NCI-H187 (cell line): ENCODE measurements at places on chromosomes 5 and 9.

- no peak for DNase-seq
Observed at GRCh38 chr9:126854734-126855133, 5.7 kb upstream of the ZBTB34 start.

DNA sequence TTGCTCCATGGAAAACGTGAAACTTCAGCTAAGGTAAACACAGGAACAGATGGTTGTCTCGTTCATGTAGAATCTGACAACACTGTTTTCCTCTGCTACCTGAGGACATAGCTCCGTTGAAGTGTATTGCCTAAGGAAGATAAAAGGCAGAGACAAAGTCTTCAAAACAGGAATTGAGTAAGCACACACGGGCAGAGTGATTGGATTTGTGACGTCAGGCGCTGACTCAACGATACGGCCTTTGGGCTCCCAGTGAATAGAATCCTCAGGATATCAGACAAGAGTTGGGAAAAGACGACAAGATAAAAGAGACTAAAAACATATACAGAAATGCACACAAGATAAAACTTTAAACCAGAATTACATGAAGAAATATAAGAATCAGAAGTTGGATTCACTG is 787.1 kb upstream of the CTNND2 start:
- DNase-seq, result no peak

GRCh38 chr9:98795970-98796363 is 388 bp downstream of the ANKS6 start:
- no peak for DNase-seq

GRCh38 chr9:109852556-109852955 is 72.6 kb downstream of the PALM2AKAP2 start:
- no peak for DNase-seq

DNA sequence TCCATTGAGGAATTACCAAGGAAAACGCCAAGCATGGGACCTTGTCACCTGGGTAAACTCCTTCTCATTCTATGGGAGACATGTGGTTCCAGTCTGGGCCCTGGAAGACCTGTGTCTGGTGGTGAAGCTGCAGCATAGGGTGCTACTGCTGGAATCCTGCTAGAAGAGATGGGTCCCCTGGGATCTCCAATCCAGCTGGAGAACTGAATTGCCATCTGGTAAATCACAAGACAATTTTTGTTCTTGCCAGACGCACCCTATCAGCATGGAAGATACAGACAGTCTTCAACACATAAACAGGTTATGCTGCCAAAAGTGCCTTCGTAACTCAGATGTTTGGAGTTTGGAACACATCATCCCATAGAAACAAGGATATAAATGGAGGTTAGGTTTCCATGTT is 424.0 kb upstream of the BRINP1 start:
- no peak for DNase-seq

DNA sequence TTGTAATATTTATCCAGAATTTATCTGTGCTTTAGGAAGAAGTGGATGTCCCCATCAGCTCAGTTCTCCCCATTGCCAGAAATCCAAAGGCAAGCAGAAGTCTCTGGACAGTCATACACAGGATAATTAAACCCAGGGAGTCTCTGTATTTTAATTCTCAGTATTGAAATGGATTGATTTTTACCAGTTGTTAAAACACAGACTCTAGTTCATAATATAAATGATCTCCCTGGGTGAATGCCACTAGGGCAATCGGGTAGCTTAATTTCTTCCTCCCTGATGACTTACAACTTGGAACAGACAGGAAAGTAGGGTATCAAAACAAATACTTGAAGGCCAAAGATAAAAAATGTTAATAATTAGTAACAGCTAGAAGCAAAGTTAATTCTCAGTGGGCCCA is 66.5 kb upstream of the DAP start:
- no peak for DNase-seq

DNA sequence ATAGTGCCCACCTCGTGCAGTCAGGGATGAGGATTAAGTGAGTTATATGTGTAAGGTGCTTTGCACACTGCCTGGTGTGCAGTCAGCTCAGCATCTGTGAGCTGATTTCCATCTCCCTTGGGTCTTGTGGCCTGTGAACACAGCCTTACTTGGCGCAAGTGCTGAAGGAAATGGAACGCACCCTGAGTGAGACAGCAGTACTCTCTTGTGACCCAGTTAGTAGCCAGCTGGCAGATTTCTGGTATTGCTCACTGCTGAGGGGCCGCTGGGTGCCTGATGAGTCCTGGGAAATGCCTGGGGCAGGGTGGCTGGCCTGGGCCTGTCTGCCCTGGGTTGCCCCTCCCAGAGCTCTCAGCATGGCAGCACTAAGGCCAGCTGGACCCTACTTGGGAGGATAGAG is 90.9 kb upstream of the BOD1 start:
- DNase-seq, result no peak

- no peak for DNase-seq
Observed at GRCh38 chr9:79562749-79563386, 8.9 kb upstream of the TLE4 start.

- no peak for DNase-seq
Observed at GRCh38 chr5:83118471-83118870, 41.1 kb downstream of the XRCC4 start.

GRCh38 chr9:112780450-112781036 is 30.0 kb downstream of the SNX30 start:
- no peak for DNase-seq

DNA sequence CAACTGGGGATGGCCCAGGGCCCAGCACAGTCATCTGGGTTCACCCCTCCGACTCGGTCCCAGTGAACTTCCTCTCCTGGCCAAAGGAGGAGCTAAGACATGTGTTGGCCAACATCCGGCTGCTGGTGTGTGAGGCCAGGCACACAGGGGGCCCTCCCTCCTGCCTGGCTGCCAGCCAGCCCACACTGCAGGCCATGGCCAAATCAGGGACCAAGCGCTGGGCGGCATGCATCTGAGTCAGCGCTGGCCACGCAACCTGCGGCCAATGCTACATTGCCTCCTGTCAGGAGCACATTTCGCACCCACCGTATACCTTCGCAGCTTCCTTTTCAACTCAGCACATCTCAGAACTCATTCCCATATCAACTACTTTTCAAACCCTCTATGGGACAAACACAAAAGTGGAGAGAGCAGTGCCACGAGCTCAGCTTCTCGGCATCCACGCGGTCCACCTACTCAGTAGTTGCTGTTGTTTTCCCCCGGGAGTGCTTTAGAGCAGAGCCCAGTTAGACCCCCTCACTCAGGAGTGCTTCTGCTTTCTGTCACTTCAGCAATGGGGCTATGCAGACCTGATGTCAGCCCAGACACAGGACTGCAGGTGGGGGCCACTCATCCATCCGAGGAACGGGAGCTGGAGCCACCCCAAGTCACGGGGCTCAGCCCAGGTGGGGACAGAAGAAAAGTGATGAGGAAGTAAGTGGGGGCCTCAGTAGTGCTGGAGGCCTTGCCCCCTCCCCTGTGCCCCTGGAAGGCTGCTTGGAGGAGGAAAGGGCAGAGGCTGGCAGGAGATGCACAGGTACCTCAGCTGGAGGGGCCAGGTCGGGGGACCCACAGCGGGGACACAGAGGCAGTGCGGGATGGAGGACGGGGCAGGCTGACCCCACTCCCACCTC is 13.9 kb downstream of the NINJ1 start:
- no peak for DNase-seq

GRCh38 chr9:22046243-22046885 is 37.3 kb upstream of the CDKN2B start:
- no peak for DNase-seq

- no peak for DNase-seq
Observed at GRCh38 chr9:135714242-135715055, 12.5 kb downstream of the KCNT1 start.

DNA sequence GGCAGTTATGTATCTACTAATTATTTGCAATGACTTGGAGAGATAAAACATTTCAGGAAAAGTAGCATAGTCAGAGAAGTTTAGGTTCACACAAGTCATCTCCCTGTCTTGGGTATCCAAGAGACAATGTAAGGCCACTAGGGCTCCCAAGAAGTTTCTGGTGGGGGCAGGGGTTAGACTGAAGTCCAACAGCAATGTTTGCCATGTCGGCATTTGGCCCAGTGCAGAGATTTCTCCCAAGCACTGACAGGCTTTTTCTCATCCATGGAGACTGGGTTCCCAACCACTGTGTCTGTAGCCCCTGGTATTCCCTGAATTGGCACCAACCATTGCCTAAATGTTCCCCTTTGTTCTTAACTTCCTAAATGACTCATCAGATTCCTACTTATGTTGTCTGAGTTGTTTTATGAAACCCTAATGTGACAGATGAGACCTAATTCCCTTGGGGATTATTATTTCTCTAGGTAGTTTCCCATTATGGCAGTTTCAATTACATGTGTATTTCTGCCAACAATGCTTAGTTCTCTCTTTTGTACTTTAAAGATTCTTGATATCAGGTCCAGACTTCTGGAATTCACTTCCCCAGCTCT is 103.6 kb upstream of the EGFLAM start:
- DNase-seq, result no peak

- no peak for DNase-seq
Observed at GRCh38 chr9:100739208-100739607, 161.3 kb downstream of the CAVIN4 start.

DNA sequence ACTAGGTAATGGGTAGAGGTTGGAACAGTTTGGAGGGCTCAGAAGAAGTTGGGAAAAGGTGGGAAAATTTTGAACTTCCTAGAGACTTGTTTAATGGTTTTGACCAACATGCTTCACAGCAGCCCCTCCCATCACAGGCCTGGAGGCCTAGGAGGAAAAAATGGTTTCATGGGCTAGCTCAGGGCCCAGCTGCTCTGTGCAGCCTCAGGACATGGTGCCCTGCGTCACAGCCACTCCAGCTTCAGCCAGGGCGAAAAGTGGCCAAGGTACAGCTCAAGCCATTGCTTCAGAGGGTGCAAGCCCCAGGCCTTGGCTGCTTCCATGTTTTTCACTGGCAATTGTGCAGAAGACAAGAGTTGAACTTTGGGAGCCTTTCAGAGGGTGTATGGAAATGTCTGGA is 453.7 kb downstream of the LRRC70 start:
- no peak for DNase-seq

- DNase-seq, result no peak
Observed at GRCh38 chr5:983238-983524, 25.4 kb upstream of the NKD2 start.

DNA sequence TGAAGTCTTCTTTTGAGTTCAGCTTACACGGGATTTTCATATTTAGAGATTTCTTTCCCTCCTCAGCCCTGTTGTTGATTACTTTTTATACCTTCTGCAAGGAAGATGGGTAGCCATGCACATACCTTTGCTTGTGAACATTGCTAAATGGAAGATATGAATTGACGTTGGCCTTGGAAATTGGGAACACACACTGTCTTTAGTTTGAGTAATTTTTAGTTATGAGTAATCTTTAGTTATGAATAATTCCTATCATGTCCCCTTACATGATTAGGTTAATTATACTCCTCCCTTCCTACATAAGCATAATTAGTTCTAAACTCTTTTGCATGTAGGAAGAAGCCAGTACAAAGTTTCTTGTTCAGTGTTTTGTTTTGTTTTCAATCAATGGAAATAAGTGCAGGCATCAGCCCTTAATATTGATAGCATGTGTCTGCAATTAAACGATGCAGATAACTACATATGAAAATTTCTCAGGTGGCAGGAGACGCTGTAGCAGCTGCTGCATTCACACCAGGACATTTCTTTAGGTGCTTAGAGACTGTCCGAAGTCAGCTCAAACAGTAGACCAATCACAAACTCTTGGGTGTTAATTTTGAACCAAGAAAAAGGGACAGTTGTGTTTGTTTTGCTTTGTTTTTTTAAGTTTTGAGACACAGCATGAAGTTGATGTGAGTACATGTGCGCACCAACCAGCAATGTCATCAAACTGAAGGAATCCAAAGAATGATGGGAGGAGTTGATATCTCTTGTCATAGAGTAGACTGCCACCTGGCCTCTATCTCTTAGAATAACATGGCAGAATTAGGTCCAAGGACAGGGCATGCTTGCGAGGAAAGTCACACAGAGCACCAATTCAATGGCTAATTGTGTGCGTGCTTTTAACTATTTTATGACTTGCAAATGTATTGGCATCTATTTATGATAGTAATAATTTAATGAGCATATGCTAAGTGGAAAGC is 51.4 kb downstream of the SMARCA2 start:
- DNase-seq, result no peak

GRCh38 chr9:124733964-124734740 is 37.0 kb downstream of the NR6A1 start:
- DNase-seq, result no peak

GRCh38 chr9:129254566-129255287 is 76.7 kb upstream of the IER5L start:
- no peak for DNase-seq

GRCh38 chr9:128735373-128735772 is 11.4 kb upstream of the ZDHHC12 start:
- no peak for DNase-seq

- no peak for DNase-seq
Observed at GRCh38 chr5:112863549-112863948, 2.5 kb downstream of the SRP19 start.

DNA sequence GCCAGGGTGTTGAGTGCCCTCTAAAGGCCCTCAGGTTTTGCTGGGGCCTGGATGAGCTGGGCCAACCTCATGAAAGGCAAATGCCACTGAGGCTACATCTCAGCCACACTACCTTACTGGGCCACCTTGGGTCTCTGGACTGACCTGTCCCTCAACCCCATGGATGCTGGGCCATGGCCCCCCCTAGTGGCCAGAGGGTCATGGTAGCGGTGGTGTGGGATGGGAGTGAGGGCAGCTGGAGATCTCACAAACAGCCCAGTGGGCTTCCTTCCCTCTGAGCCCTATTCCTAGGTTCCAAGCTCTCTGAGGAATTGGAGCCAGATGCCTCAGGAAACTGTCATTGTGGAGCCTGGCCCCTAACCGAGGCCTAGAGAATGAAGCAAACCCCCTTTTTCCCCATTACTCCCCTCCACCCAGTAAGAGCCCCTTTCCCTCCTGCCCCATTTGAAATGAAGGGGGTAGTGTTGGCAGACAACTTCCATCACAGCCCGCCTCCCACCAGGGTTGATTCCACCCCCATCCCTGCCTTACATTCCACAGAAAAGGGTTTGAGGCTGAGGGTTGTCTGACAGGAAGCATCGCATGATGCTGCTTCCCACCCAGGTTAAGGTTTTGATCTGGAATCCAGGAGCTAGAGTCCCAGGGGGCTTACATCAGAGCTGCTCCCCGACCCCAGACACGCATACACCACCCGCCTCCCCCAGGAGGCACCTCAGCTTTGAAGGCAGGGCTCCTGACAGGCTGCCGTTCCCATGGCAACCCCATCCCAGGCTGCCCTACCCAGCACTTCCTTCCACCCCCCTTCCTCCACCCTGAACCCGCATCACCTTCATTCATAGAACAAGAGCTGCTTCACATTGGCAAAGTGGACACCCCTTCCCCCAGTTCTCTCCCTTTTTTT is 63.9 kb downstream of the PCDH1 start:
- peak; percentile 15 for DNase-seq

GRCh38 chr9:76818271-76818670 is 54.0 kb downstream of the PCA3 start:
- DNase-seq, result no peak

GRCh38 chr5:95673081-95673480 is 9.7 kb downstream of the SPATA9 start:
- no peak for DNase-seq

DNA sequence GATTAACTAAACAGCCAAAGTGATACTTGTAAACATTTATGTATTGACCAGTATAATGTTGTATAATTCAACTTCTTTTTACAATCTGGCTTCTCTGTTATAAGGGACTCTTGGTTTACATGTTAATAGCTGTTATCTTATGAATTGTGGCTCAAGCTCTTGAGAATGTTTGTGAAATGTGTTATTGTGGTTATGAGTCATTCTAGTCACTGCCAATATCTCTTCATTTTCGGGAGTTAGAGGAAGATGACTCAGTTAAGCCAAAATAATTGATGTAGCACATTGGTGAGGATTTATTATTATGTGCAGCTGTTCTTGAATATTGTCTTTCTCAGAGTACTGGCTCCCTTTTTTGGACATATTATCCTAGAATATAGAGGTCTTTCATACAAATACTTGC is 655.2 kb upstream of the RIOK2 start:
- DNase-seq, result no peak
